ENCODE measurements at places on chromosomes 12 and 14.

DNA sequence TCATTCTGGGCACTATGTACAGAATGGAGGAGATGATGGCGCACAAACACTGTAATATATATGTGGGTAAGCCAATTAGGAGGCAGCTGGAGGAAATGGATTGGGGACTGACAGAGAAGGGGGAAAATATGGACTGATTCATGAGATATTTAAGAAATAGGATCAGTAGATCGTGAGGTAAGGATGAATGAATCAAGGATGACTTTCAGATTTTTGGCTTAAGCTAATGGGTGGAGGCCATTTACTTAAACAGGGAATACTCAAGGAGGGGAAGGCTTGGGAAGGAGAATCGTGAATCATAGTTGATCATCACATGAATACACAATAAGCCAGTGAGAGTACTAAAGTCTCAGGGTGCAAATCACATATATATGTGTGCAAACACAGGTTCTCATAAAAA lies 11.2 kb upstream of the GNPNAT1 start:
- DNase-seq = no peak

GRCh38 chr14:65180725-65181025 lies 78.4 kb upstream of the MAX start:
- DNase-seq = no peak

DNA sequence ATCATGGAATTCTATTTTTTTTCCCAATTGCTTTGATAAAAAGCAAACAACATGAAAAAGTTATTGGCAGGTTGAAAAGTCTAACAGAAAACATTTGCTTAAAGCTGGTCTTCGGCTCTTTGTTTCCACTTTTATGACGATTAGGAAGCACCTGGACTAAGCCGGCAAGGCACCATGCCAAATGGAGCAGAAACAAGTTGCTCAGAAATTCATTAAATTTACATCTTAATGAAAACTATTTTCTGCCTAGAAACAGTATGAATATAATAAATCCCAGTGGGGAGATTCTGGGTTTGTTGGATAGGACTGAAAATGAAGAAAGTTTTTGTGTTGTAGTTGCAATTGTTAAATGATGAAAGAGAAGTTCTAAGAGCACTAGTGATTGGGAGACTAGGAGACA lies 51.4 kb upstream of the OR9K2 start:
- DNase-seq = no peak

DNA sequence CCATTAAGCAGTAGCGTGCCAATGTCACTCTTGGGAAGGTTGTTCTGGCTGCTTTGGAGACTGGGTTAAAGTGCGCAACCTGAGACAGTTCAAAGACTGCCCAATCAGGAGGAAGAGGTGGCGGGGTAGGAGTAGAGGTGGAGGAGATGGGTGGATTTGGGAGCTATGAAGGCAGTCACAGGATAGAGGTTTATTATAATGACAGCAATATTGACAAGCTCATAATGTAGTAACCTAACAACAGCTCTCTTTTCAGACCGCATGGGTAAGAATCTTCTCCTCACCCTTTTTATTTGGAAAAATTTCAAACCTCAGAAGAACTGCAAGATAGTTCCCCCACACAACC lies 5.3 kb upstream of the PSMD9 start:
- no peak for DNase-seq

DNA sequence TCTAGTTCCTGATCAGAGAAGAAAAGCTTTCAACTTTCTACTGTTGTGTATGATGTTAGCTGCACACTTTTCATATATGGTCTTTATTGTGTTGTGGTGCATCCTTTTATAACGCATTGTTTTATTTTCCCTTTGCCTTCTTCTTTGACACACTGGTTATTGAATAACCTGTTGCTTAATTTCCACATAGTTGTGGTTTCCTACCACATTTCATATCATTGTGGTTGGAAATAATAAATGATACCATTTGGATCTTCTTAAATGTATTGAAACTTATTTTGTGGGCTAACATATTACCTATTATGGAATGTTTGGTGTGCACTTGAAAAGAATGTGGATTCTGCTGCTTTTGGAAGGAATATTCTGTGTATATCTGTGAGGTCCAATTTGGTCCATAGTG lies 64.9 kb downstream of the GPHN start:
- no peak for DNase-seq
